Cerebellum (tissue), 4 donors: ENCODE measurements at places on chromosomes 6 and 20.

- peak; percentile 25 for DNase-seq
These were observed 661 bp upstream of the HEBP2 start for GRCh38 chr6:138403324-138403800.

GRCh38 chr6:146578054-146578453 is 20.7 kb upstream of the ADGB start:
- DNase-seq, result no peak

DNA sequence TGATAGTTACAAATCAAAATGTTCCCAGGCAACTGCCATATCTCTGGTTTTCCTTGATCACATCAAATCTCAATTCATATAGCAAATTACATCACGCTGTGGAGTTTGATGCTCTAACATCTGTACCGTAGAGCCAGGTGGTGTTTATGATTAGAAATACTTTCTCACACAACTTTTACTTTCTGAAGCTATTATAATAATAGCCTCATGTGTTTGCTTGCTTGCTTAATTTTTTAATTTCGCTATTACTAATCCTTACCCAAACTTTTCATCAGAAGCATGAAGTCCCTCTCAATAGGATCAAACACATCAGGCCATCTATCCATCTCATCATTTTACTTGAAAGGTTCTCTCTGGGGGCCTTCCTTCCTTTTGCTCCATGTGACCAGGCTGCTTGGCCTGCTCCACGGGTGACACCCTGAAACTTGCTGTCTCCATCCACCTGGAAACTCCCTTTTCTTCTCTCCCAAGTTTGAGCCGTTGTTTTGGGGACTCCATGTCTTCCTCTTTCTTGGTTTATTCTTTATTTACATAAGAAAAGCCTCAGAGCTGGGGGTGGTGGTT is 75.4 kb downstream of the ADAT2 start:
- no peak for DNase-seq

- no peak for DNase-seq
These were observed 662.4 kb downstream of the EPHA7 start for GRCh38 chr6:92756912-92757311.

GRCh38 chr6:110784610-110784979 is 30.7 kb downstream of the CDK19 start:
- no peak for DNase-seq

GRCh38 chr20:50330504-50331313 is 140.1 kb downstream of the CEBPB start:
- no peak for DNase-seq

- DNase-seq, result no peak
These were observed 169.7 kb downstream of the ATXN1 start for GRCh38 chr6:16591396-16592222.

- DNase-seq, result no peak
These were observed 109.2 kb downstream of the ARID1B start for GRCh38 chr6:156886409-156886808.

DNA sequence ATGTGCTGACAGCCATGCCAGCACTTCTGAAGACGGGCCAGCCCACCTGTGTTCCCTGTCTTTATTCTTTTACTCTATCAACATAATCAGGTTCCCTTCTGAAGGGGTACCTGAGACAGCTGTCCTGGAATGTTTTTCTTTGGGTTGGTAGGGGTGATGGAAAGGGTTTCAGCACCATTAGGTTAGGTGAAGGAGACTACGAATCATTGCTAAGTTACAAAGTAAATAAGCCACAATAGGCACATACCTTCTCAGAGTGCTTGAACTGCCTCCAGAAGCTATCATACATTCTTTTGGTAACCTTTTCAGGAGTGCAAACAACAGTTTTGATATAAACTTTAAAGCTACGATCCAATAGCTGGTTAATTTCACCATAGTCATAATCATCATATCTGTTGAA is 106.3 kb downstream of the SESN1 start:
- DNase-seq, result no peak

DNA sequence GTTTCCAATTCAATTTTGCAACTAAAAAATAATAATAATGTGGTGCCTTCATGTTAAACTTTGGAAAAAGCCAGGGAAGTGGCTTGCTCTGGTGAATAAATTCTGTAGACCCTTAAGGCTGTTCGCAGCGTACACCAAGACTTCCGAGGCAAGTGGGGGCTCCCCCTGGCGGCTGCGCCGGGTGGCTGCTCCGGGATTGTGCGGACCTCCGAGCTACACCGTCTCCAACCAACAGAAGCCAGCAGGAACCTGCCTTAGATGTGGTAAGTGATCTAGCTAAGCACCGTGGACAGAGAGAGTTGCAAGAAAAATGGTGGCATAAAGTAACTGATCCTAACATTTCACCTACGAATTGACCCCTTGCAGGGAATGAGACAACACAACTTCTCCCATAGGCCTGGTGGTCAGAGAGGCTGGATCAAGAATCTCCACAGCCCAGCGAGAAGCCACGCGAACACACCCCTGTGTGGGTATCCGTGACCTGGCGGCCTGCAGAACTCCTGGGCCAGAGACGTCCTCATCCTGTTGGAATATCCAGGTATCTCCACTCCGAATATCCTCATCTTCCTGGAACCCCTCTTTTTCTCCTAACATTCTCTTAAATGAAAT is 69.6 kb downstream of the TBXT start:
- peak; percentile 82 for DNase-seq

DNA sequence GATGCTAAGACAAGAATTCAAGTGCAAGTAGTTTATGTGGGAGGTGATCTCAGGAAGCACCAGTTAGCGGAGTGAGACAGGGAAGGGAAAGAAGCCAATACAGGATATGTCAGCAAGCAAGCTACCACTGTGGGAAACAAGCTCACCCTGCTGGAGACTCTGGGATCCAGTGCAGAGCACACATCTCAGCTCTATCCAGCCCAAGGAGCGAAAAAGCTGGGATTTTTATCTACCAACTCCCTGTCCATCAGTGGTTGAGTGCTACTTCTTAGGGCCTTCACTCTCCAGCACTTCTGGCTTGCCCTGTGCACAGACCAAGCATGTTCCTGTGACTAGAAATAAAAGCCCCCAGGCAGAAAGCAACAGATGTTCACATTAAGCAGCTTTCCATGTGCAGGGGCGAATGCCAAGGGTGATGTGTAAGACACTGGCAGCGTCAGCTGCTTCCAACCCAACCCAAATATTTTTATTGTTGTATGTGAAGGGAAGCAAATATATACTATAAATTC is 10.8 kb upstream of the RNF24 start:
- peak; percentile 49 for DNase-seq

GRCh38 chr6:31922942-31923341 is 4.6 kb upstream of the C2 start:
- no peak for DNase-seq

GRCh38 chr6:7579851-7580250 is 10.1 kb upstream of the SNRNP48 start:
- no peak for DNase-seq

- DNase-seq, result no peak
These were observed 180.0 kb upstream of the SMLR1 start for GRCh38 chr6:130647246-130647645.

- no peak for DNase-seq
These were observed 183.8 kb upstream of the TCF21 start for GRCh38 chr6:133705066-133705465.

GRCh38 chr6:166387642-166388289 is 5.0 kb upstream of the MPC1 start:
- DNase-seq, result no peak

- no peak for DNase-seq
These were observed 13.7 kb downstream of the TBXT start for GRCh38 chr6:166153966-166154365.

- DNase-seq, result no peak
These were observed 98.1 kb downstream of the GMDS start for GRCh38 chr6:2147261-2147660.

DNA sequence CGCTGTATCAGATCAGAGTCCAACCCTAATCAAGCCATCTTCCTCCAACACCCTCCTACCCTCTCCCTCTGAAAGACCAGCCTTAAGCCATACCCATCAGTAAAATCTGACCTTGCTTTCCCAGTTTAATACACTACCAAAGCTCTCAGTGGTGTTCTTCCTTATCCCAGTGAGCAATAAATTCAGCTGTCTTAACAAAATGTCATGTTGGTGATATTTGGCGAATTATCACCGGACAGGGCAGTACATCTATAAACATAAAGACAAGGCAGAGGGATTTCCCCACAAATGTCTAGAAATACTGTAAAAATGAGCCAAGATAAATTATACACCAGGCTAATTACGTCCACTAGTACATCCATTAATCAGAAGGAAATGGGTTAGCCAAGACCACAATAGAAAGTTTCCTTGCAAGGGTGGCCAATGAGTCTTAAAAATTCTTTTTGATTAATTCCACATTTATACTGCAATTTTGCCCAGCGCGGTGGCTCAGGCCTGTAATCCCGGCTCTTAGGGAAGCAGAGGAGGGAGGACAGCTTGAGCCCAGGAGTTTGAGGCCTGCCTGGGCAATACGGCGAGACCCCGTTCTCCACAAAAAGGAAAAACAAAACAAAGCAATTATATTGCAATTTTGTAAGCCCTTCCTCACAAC is 905 bp downstream of the RARS2 start:
- DNase-seq, result no peak

DNA sequence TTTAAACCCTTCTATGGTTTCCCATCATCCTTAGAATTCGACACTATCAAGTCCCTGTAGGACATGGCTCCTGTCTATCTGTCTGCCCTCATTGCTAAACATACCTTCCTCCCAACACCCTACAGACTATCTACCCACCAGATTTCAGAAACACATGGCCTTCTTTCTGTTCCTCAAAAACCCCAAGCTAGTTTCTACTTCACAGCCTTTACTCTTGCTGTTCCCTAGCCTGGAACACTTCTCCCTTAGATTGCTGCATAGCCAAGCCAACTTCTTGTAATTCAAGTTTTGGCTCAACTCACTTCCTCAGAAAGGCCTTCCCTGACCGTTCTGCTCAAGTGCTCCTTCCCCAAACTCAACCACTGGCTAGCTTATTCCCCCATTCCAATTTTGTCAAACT is 156.2 kb downstream of the BTBD9 start:
- no peak for DNase-seq
